ENCODE measurements at places on chromosomes 12 and 14. TPM values are rescaled to one million over a fixed set of nuclear protein-coding genes. Genes with fewer than 3 reads are reported as not detected.

The SMCO3 gene
- not detected for total RNA-seq

The C1QL4 gene
- 1.4 TPM for total RNA-seq

DNA sequence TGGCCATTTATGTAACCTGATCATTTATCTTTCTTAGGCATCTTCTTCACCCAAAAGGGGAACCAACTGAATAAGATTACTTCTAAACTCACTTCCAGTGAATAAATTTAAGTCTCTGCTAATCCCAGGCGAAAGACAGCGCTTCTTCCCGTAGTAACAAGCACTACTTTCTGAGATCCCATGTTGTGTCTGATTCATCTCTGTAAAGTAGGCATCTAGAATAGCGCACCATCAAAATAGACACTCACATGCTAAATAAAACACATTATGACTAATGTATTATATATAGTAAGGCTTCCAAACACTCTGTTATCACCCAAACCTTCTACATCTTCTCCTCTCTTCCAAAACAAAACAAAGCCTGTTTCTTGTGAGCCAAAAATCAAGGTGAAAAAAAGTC, 15.1 kb downstream of the GTF2A1 start:
- DNase-seq = no peak

GRCh38 chr14:54647378-54647777, 80.5 kb downstream of the SAMD4A start:
- no peak for DNase-seq

DNA sequence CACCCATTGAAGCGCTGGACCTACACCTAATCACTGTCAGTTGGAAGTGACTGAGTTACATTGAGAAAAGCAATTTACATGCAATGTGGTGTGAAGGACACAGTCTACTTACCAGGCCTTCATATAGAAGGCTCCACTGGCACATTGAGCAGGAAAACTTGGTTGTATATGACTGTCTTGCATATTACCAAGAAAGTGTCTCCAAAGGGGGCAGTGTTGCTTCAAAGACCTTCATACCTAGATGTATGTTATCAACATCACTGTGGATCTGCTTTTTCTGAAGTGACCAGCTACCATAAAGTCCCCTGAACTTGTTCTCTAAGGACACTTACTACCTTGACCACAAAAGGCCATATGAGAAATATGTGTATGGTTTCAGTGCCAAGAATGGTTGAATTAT, 64.1 kb downstream of the NELL2 start:
- peak; percentile 9 for DNase-seq

DNA sequence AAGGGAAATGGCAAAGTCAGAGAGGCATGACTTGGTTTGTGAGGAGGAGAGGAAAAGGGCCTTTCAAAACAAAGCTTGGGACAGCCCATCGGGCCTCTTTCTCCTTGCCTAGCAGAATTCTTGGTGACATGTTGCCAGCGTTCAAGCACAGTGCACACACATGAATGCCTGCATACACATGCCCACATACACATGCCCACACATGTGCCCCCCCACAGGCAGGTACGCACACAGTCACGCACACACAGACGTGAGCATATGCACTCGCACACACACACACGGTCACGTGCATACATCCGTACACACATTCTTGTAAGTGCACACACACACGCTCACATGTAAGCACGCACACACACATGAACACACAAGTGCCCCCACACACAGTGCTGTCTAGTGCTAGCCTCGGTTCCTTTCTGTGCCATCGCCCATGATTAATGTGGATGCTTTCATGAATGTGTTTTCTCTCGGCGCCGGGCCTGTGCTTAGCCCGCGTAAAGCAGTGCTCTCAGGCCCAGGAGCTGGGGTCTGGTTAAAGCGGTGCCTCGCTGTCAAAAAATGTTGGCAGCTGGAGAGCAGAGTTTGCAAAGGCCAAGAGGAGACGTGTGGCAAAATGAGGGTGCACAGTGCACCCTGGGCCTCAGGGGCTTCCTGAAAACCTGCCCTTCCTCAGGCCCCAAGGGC, 328.8 kb upstream of the DIO3 start:
- DNase-seq = no peak

DNA sequence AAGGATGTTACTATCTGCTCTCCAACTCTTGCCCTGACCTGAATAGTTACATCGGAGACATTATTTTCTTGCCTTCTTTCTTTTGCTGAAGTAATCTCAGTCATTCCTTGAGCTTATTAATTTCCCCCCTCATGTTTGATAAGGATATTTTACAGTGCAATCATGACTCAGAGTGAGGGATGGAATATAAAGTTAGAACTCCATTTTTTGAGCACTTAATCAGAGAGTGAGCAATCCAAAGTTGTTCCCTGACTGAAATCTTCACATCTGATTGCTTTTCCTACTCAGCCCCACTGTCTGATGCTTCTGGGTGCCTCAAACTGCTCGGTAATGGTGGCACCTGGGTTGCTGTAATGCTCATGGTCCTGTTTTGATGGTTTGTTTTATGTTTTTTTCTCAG, 142.7 kb upstream of the SEL1L start:
- DNase-seq = no peak

DNA sequence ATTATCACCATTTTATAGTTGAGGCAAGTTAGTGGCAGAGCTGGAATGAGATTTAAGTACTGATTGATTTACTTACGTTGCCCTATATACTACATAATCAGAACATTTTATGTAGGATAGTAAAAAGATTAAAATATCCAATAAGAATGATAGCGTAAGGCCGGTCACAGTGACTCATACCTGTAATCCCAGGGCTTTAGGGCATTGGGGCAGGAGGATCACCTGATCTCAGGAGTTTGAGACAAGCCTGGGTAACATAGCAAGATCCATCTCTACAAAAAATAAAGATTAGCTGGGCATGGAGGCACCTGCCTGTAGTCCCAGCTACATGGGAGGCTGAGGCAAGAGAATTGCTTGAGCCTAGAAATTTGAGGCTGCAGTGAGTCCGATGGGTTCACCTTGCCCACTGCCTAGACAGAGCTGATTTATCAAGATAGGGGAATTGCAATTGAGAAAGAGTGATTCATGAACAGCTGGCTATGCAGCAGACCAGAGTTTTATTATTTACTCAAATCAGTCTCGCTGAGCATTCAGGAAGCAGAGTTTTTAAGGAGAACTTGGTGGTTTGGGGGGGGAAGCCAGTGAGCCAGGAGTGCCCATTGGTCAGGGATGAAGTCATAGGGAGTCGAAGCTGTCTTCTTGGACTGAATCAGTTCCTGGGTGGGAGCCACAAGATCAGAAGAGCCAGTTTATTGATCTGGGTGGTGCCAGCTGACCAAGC, 24.7 kb upstream of the SGPP1 start:
- DNase-seq = no peak

DNA sequence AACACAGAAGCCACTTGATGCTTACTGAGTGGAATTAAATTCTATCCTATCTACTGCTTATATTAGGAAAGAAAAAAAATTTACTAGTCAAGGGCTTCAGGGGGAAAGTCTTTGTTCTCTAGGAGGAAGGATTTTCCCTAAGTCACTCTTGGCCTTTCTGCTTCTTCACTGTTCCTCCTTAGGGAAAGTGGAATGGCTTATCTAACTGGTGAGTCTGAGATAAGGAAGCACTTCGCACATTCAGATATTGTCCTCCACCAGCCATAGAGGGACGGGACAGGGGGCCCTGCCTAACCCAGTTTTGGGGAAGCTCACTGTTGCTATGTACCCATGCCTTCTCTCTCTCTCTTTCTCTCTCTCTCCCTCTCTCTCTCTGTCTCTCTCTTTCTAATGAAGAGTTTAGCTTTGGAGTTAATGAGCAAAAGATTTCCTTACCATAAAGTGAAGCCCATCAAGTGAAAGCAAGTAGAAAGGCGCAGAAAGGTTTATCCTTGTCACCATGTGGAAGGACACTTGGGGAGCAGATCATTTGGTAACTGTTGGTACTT, 450.6 kb downstream of the ZFP36L1 start:
- DNase-seq = no peak

DNA sequence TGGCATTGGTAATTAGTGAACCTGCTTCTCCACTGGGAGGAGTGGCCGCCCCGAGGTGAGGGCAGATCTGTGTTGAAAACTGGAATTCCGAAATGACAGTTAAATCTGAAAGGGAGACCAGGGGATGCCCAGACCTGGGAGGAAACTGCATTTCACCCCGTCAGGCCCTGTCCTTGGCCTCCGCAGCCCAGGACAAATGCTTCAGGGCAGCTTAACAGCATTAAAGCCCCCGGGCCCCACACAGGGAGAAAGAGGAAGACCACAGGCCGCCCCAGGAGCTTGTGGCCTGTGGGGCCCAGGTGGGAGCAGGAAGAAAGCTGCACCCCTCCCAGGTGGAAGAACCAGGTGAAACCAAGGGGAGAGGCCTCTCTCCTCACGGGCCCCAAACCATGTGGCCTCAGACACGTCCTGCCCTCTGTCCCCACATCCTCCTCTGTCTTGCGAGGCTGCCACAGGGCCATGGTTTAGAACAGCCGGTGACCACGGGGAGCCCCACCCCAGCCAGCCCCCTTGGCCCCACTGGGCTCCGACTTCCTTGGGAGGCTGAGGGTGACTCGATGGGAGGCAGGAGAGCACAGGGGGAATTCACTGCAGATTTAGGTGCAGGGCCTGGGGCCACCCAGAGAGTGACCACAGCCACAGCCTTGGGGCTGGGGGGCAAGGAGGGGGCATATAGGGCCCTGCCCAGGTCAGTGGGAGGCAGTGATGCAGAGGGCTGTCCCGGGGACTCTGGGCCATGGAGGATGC, 265.4 kb downstream of the ADGRD1 start:
- DNase-seq = no peak

DNA sequence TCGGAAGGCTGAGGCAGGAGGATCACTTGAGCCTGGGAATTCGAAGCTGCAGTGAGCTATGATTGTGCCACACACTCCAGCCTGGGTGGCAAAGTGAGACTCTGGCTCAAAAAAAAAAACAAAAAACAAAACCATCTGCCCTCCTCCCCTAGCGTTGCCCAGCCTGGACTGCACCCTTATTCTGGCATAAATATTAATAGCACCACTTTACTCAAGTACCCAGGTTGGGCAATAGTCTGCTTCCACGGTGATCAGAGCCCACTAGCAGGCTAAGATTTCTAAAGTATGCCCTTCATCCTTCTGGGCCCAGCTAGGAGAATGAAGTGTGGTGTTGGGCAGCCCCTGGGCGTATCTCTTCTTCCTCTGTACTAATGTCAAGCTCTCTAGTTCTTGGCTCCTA, 33.3 kb downstream of the KCTD10 start:
- DNase-seq = no peak

GRCh38 chr14:53620317-53620716, 336.3 kb downstream of the BMP4 start:
- DNase-seq = no peak

DNA sequence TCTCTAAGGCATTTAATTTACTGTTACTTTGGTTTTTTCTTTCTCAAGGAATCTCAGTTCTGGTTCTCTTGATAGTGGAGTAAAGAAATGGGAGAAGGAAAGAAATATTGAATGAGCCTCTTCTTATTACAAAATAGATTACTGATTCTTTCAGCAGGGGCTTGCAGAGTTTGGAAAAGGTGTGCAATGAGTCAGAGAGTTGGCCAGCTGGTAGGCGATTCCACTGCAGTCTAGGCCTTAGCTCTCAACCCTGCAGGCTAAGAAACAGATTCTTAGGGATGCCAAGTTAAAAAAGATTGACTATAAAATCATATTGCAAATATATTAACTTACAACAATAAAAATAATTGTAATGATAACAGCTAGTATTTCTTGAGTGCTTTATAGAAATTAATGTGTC, 25.8 kb downstream of the NR1H4 start:
- no peak for DNase-seq

DNA sequence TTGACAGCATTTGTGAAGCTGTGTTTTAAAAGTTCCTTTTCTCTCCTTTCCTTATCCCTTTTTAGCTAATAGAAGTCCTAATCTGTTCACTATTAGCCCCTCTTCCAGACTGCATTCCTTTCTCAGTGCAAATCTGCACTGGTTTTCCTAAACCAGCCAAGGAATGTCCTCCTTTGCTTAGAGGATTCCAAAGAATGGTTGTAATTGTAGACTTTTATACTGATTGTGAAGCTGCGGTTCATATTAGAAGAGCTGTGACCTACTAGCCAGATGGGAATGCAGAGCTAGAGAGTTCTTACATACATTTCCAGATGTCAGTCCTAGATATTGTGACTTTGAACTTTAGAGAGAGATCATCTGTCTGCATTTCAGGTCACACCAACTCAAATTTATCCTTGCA, 79.8 kb downstream of the MYRFL start:
- no peak for DNase-seq

DNA sequence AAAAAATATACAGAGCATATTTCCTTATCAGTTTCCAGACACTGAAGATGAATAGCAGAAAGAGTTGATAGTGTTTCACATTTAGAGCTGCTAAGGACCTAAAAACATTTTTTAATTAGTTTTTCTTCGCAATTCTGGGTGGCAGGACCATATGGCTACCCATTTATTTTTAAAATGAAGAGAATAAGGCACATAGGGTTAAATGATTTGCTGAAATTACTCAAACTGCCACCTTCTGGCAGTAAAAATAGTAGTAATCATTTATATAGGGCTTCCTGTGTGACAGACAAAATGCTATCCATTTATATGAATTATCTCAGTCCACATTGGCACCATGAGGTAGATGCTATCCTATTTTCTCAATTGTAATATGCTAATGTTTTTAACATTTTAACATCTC, 108.6 kb upstream of the CCDC196 start:
- no peak for DNase-seq

DNA sequence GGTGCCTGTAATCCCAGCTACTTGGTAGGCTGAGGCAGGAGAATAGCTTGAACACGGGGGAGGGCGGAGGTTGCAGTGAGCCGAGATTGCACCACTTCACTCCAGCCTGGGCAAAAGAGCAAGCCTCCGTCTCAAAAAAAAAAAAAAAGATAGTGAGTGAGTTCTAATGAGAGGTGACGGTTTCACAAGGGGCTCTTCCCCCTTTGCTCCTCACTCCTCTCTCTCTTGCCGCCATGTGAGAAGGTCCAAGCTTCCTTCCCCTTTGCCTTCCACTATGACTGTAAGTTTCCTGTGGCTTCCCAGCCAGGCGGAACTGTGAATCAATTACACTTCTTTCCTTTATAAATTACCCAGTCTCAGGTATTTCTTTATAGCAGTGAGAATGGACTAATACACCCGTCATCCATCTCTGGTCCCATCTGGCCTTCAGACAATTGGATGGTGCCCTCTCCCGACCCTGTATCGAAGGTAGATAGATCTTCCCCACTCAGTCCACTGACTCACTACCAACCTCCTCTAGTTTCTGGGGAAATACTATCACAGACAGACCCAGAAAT, 27.0 kb upstream of the RCOR1 start:
- no peak for DNase-seq

DNA sequence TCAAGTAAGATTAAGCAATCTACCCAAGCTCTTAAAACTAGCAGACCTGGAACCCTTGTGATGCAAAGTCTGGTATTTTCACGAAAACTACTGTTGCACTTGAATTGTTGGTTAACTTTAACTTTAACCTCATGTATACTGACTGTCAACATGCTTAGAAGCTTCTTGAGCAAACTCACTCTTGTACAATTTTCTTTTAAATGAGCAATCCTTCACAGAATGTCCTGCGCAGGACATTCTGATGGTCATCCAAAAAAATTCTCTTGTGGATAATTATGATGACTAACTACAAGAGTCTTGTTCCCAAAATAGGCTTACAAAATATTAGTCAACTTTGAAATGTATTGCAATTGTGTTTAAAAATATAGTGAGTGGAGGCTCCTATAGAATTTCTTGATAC, 54.0 kb upstream of the PDE3A start:
- no peak for DNase-seq
